Stimulated activated CD4-positive, alpha-beta T cell treated with anti-CD3 and anti-CD28 coated beads, Interleukin-12 subunit alpha, Interleukin-12 subunit beta, amount 100 ng/mL, for 24 hours (primary cell): ENCODE measurements at places on chromosomes 12 and 14.

DNA sequence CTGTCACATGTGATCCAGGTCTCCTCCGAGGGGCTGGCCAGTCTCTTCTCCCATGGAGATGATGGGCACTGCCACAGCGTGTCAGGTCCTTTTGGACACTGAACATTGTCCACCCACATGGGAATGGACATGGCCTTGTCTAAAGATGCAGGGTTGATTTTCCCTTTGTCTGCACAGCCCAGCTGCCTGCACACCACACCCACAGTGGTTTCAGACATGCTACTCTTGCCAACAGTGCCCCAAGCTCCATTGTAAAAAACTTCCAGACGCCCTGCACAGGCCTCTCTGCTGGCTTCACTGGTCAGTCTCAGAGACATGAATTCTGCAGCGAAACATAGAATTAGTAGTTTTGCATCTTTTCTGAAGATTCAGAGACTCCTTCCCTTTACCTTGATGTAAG lies 18.5 kb downstream of the CD163 start:
- DNase-seq = no peak

DNA sequence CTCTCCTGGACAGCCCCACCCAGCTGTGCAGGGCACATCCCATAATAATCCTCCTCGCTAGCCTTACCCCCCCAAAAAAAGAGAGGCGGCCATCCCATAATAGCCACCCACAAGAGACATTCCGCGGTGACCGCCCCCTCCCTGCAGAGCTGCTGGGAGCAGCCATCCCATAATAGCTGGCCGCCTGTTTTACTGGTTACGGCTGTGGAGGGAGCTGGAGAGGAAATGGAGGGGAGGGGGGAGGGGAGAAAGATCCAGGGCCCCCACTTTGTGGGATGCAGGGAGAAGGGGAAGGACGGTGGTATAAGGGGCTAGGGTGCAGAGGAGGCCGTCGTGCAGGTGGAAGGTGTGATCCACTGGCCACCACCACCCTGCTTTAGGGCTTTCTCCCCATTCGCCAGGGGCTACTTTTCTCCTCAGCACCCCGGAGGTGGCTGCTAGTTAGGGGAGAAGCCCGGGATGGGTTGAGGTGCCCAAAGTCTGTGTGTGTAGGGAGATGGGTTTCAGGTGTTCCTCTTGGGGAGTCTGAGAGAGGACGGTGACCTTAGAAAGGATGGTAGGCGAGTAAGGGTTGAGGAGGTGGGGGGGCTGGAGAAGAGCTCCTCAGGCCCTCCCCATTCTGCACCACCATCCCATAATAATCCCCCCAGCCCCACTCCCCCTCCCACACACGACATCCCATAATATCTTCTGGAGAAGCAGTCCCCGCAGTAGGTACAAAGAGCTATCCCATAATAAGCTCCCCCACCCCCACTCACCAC lies 6.0 kb upstream of the CHD4 start:
- no peak for DNase-seq

DNA sequence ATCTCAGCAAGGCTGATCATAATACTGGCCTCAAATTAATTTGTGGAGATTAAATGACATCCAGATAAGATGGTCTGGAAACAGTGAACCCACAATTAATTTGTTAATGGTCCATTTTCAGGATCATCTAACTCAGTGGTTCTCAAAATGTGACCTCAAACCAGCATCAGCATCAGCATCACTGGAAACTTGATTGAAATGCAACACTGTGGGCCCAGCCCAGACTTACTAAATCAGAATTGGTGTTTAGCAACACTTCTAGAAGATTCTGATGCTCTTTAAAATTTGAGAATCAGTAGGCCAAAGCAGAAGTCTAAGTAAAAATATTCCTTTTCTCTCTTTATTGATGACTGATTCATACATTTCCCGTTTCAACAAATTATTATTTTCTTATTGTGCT lies 10.7 kb upstream of the KRT82 start:
- no peak for DNase-seq

DNA sequence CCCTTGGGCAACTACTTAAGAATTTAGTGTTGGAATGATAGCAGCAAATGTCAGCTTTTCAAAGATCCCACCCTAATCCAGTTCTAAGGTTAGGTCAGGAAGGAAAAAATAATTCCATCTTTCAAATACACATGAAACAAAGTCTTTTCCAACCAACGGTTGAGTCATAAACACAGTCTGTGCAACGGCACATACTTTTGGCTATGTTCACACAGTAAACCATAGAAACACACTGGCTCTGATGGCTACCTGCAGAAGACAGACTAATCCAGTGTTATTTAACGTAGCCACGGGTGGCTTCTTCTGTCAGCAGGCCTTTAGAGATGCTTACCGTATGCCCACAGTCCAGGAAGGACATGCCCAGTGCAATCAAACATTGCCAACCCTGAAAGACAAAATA lies 35.7 kb downstream of the HIGD1C start:
- DNase-seq = no peak

- no peak for DNase-seq
Measured at GRCh38 chr14:55085060-55085660, 33.7 kb downstream of the MAPK1IP1L start.

DNA sequence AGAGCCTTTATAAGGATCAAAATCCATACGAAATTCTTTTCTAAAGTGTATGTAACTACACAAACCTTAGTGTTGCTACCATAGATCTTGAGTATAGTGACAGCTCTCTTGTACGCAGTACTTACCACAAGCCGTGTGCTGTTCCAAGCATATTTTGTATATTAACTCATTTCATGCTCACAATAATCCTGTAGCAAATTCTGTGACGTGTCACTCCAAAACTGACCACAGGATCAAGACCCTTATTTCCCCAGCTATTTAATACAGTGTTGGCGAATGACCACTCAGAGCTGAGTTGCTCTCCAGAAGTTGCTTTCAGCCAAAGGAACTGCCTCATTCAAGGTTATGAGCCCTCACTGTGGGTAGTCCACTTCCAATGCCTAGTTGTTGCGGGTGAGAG lies 169.8 kb downstream of the BTG1 start:
- DNase-seq = no peak

GRCh38 chr12:90965204-90965603 lies 10.2 kb upstream of the CCER1 start:
- no peak for DNase-seq

DNA sequence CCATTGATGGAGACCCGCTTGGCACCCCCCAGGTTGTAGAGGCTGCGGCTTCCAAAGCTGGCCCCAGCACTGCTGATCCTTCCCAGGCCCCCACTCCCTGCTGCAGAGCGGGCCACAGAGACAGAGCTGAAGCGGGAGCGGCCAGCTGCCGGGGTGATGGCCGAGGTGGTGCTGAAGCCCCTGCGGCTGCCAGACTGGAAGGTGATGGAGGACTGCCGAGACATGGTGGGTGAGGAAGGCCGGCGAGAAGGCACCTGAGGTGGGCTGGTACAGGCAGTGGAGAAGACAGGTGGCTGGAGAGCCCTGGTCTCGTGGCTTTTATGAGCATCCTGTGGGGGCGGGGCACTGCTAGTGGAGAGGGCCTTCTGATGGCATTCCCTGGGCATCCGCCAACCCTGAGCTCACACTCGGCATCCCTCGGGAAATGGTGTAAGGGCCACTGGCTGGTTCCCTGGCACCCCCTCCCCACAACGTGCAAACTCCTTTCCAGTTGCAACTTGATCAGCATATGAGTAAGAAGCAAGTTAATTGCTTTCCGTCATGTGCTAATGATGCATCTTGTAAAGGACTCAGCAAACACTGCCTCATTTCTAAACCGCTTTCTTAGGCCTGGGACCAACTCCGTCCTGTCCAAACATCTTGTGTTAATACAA lies at the start of gene KRT75:
TSS of gene KRT75 (minus strand) at position 291 of the 653 bp plus-strand sequence. CDS start at position 224, 67 bp downstream.
- no peak for DNase-seq

DNA sequence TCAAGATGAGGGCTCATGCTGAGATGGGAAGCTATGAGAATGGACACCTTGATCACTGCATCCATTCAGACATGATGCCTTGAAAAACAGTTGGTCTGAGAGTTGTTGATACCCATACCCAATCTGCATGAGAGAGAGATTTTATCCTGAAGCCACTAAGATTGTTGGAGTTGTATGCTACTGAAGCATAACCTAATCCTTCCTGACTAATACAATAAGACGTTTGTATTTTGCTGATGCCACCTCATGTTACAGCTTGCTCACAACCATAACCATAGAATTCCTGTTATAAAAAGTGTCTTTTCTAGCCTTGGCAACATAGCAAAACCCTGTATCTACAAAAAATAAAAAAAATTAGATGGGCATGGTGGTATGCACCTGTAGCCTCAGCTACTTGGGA lies 12.7 kb upstream of the SERPINA1 start:
- no peak for DNase-seq

GRCh38 chr12:109597414-109597794 lies 23.8 kb downstream of the MVK start:
- no peak for DNase-seq

GRCh38 chr12:109493938-109494337 lies 16.5 kb downstream of the UBE3B start:
- no peak for DNase-seq

DNA sequence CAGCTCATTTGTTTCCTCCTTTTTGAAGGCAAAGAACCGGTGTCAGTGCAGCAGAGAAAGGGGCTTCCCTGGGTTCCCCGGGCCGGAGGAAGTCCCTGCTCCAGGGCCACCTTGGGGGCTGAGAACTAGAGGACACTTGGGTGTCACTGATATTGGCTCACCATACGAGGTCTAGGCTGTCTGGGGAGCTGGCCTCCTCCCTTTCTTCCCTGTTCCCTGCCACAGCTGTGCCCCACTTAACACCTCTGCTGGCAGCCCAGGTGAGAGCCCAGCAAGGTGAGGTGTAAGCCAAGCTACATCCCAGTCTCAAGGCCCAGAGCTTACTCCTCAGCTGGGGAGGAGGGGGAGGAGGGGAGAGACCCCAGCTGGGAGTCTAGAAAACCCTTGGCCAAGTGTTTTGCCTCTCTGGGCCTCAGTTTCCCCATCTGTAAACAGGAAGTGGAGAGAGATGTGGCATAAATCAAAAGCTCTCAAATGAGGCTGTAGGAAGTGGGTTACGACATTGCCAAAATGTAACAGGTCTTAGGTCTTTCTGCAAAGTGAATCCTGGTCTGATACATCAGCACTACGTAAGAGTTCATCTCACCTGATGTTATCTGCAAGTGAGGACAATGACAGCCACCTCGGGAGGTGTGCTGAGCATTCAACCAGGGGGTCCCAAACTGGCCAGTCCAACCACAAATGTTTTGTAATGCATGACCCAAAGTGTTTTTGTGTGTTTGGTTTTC lies 25.5 kb downstream of the RASAL1 start:
- DNase-seq = no peak
